H7 (cell line): ENCODE measurements at places on chromosomes 6 and 20. TPM values are rescaled to one million over a fixed set of nuclear protein-coding genes. Genes with fewer than 3 reads are reported as not detected.

Gene RNF39
- 0.14 TPM in 1 of 2 replicates, not detected in the other for total RNA-seq

Gene TNFAIP3
- total RNA-seq: 1.2 and 1.7 TPM in 2 replicates

Gene STMND1
- not detected in 2 replicates for total RNA-seq

Gene SYCP2
- total RNA-seq: 0.04 TPM in 1 of 2 replicates, not detected in the other

Gene VWA7
- total RNA-seq: 0.44 and 2.1 TPM in 2 replicates

Gene PRSS35
- 1.5 and 1.6 TPM in 2 replicates for total RNA-seq

Gene ZC2HC1B
- not detected in 2 replicates for total RNA-seq

Gene GJA1
- total RNA-seq: 395 and 586 TPM in 2 replicates
